ENCODE measurements at places on chromosomes 5 and 9.

DNA sequence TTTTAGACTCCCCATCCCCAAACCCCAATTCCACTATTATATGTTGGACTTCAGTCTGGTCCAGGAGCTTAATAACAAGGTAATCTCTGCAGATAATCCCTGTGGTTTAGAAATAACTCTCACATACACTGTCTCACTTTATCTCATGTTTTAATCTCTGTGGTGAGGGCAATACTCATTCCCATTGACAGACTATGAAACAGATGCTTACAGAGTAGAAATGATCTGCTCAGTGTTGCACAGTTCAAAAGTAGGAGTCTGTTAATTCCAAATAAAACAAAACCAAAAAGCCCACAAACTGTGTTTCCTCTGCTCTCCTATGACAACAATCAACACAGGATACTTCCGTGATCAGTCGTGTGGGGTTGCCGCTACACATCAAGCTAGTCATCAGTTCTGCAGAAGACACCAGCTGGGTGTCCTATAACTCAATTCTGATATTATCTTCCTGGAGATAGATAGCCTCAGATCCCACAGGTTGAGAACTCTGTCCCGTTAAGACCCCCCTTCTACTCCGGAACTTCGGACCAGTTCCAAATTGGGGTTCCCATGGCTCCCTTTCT is 26.3 kb upstream of the FANCC start:
- no peak for DNase-seq

DNA sequence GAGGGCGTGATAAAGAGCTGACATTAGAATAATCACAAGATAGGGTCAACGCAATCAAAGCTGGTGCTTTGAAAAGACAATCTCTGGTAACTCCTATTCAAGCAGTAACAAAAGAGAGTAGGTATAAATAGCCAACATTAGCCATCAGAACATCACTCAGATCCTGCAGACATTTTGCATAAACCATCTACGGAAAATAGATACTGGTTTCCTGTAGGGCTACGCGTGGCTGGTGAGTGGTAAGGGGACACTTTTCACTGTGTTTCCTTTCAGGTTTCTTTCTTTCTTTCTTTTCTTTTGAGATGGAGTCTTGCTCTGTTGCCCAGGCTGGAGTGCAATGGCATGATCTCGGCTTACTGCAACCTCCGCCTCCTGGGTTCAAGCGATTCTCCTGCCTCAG is 22.3 kb downstream of the TTF1 start:
- no peak for DNase-seq

DNA sequence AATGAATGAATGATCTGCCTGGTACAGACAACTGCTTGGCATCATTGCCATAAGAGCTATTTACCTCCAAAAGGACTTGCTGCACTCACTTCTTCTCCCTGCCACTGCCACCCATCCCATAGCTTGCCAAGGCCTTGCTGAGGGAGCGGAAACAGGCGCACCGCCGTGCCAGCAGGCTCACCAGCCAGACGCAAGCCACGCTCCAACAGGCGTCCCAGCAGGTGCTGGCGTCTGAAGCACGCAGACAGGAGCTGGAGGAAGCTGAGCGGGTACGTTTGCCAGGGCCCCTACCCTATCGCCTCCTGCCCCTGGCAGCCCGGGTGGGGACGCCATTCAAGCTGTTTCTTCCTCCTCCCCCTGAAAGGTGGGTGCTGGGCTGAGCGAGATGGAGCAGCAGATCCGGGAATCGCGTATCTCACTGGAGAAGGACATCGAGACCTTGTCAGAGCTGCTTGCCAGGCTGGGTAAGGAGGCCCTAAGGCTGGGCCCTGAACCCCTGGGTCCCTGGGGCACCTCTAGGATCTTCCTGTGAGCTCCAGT is 8.9 kb upstream of the AIF1L start:
- DNase-seq = no peak

DNA sequence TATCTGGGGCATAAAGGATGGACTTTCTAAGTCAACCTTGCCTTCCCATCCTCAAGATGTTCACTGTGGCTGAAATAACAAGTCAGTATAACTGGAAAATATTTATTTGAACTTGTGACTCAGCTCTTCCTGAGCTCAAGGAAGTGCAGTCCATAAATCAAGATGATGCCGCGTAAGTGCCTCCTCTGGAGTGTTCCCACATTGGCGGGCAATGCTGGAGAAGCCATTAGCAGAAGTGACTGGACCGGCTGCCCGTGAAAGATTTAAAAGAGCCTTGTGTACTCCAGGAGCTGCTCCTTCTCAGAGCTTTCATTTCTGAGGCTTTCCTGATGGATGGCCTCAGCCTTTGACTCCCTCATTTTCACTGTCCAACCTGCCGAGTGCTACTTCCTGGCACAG is 17.4 kb downstream of the TMOD1 start:
- DNase-seq = no peak

DNA sequence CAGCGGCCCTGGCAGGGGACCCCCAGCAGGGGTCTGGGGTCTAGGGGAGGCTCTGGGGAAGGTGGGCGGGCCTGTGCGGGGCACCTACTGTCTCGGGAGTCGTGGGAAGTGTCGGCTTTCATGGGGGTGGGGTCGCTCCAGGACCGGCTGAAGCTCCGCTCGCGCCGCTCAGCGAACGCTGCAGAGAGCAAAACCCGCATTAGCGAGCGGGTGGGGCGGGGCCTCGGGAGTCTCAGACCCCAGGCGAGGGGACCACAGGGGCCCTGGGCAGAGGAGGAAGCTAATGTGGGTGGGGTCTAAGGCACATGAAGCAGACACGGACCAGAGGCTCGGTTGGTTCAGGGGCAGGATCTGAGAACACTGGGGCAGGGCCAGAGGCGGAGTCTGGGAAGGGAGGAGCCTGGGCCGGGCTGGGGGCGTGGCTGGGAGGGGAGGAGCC is 5.5 kb downstream of the NSMF start:
- peak; percentile 56 for DNase-seq

DNA sequence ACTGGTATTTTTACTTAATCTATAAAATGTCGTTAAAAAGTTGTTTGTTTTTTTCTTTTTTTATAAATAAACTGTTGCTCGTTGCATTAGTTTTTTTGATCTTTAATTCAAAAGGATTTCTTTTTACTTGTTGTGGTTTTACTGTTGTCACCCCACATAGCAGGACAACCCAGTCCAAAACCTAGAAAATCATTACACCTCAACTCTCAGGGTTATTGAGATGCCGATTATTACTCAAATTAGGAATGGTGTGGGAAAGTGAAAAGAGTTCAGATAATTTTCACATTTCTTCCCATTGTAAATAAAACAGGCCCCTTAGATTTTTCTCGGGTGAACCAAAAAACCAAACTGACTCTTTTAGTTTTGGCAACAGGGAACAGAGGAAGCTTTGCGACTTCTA is 17.4 kb upstream of the CTSL start:
- no peak for DNase-seq

DNA sequence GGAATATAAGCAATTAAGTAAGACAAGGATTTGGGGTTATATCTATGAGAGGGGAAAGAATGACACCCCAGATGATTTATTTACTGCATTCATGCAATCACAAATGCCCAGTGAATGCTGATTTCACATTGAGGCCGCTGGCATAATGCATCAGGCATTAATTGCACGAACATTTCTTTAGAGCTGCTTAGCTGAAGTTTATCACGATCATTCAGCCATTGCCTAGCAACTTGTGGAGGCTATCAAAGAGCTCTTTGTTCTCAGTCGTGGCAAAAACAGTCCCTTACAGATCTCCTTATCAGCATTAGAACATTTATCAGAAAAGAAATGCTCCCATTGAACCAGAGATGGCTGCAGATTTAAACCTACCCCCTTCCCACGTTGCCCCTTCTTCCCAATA is 88.7 kb upstream of the PRRC1 start:
- no peak for DNase-seq

DNA sequence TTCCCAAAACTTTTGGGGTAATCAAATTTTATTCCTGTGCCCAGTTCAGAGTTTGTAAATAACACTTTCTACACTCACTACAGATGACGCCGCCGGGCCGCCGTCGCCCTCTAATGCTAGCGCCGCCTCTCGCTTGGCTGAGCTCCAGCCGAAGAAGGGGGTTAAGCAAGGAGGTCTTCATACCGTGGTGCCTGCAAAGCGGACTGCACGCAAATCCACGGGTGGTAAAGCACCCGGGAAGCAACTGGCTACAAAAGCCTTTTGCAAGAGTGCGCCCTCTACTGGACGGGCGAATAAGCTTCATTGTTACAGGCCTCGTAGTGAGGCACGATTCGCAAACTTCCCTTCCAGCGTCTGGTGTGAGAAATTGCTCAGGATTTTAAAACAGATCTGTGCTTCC is 280.4 kb downstream of the MEF2C start:
- DNase-seq = no peak

GRCh38 chr5:83844449-83845068 is 123.9 kb upstream of the HAPLN1 start:
- no peak for DNase-seq

- DNase-seq = no peak
These were observed 19.9 kb downstream of the URM1 start for GRCh38 chr9:128390813-128391711.

GRCh38 chr9:71592400-71592799 is 175.9 kb downstream of the CEMIP2 start:
- DNase-seq = no peak

GRCh38 chr5:58902765-58903164 is 319.9 kb downstream of the RAB3C start:
- no peak for DNase-seq

DNA sequence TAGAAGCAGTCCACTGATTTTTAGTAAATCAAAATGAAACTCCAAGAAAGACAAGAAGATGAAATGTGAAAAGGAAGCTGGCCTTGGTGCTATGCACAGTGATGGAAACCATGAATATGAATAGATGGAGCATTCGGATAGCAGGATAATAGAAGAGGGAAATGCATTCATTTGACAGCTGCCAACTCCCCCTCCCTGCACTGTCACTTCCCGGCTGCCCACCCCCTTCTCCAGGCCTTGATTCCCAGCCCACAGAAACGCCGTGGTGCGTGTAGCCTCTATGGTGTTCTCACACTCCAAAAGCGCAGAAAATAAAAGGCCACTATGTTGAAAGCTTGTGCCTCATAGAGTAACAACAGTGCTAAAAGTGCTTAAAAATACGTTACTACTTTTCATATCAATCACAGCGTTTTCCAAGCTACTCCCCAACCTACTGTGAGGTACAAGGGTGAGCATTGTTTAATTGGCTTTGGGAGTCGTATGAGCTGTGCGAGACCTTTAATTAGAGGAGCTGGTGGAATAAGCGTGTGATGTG is 26.1 kb upstream of the IFNK start:
- no peak for DNase-seq

DNA sequence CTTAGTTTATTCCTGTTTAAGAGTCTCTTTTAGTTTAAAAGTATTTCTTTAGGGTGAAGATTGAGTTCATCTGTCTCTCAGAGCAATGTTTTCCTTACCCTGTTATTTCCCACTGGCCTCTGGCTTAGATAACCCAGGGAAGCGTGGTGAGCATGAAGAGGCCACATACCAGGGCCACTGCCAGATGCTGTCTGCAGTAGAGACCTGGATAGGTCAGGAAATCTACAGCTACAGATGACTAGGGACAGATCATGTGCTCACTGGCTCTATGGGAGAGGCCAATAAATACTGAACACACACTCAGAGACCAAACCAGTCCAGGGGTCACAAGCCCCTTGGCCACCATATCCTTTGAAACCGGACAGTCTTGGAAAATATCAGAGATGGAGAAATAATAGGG is 136.0 kb downstream of the CAMK4 start:
- DNase-seq = no peak

DNA sequence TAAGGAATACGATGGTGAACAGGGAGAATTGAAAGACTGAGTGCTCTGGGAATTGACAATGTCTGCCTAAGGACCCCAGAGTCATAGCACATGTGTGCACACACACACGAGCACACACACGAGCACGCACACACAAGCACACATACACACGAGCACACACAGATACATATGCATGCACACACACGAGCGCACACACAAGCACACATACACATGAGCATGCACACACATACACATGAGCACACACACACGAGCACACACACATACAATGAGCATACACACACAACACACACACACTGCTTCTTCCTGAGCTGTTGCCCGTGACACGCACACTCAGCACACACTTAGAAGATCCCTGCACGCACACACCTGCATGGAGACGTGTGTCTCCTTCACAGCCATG is 10.9 kb upstream of the UNC5A start:
- DNase-seq = no peak

DNA sequence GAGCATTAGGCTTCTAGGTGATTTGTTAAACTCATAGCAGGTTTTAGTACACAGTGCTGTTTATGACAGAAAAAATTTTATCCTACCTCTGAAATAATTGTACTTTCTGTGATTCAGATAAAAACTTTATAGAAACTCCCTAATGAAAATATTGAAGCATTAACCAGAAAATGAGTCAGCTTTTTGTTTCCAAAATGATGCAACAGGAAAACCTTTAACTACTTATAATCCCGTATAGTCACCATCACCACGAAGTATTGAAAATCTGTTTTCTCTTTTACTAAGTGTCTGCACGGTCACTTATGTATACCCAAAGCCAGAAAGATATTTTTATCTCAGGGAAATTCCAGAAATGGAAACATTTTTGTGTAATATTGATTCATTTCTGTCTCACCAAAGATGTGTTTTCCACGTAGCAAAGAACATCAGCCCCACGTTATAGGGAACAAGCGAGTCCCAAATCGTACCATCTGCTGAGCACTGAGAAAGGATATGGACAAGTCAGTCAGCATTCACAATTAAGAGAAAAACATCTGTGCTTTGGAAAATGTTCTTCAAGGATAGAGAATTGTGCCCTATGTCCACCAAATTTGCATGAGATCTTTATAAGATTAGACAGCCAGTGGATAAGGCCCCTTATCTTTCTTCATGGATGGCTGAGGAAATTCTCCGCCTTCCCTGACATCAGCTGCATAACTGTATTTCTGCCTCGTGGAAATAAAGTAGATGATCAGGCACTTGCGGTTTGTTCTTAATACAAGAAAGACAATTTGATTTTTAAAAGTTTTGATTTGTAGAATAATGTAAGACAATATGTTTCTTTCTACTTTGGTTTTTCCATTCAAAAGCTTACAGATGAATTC is 41.9 kb downstream of the TNFAIP8 start:
- no peak for DNase-seq

DNA sequence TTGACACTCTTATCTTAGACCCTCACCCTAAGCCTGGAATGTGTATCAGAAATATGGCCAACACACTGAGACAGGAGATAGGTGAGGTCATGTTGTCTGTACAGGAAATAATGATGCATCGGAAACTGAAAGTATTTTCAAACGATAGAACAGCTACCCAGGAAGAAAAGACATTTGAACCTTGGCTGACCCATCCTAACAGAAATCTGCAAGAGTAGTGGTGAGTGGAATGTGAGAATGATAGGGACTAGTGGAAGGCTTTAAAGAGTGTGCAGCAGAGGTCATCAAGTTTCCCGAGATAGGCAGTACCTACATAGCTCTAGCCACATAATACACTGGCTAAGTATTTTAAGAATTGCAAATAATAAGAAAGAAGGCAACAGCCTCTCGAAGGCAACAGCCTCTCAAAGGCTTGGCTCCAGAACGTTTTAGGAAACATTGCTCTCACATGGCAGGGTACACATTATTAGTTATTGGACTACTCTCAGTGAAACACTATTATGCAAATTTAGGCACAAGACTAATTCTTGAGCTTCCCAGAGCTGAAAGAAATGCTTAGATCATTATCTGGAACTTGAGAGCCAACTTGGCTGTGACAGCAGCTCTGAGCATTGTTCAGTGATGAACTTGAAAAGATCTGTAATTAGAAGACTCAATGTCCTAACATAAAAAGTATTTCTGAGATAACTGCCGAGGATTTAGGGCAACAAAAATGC is 133.1 kb upstream of the FBXL7 start:
- no peak for DNase-seq

GRCh38 chr5:125484742-125485641 is 738.6 kb upstream of the ZNF608 start:
- no peak for DNase-seq

- no peak for DNase-seq
These were observed 159.9 kb downstream of the LURAP1L start for GRCh38 chr9:12934545-12935272.
